ENCODE measurements at places on chromosomes 5 and 9.

DNA sequence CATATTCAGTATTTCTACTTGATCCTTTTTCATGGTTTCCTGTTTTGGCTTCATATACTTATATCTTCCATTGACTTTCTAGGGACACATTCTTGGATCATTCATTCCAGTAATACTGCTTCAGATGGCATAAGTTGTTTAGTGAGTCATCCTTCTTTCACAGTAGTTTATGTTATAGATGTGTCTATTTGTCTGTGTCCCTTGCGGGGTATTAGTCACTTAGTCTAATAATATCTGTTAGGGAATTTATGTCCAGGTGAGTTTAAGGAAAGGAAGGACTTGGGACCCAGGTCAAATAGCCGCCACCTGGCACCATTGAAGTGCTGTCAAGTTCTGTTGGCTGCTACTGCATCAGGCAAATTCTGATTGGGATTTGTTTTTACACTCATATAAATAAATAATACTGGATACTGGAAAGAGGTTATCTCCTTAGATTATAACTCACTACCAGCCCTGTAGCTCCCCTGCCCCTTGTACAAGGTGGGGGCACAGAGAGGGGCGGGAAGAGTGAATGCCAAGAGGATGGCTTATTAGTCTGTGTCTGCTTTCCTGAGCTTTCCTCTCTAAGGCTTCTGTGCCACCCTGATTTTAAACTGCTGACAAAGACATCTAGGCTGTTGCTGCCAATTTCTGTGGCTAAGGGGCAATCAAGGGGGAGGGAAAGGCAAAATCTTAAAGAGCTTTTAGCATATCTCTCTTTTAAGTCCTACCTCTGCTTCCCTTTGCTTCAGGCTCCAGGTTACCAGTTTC is 64.9 kb downstream of the CDC42SE2 start:
- DNase-seq: no peak

GRCh38 chr9:2242831-2243330 is 227.7 kb downstream of the SMARCA2 start:
- no peak for DNase-seq

DNA sequence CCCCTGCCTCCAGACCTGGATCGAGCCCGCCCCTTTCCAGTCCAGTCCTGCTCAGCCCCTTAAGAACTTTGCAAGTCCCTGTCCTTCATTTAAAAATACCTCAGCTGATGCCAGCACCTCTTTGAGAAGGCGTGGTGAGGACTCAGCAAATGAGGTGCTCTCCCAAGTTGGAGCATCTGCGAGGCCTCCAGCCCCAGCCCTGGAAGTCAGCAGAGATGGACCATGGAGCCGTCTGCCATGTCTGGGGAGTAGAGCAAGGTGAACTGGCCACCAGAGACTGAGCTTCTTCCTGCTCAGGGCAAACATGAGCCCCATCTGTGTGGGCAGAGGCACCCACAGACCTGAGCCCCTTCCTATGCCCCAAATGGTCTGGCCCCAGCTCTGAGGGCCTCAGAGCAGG is 71.5 kb downstream of the UBE2QL1 start:
- DNase-seq: no peak

GRCh38 chr5:137336565-137337120 is 162.5 kb downstream of the SPOCK1 start:
- DNase-seq: no peak

DNA sequence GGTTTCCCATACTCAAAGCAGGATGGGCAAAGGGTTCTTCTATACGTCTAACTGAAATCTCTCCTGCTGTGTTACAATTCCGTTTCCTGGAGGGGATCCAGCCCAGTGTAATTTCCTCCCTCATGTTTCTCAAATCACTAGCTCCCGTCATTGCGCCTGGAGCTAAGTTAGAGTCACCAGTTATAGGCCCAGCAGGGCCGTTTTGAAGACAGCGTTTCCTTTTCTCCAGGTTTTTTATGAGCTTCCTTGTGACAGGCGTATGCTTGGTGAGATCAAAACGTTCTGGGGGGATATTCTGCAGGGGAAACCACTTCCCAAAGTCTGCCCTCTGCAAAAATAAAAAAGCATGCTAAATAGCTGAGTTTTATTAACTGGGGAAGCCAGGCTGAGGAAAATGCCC is 53.0 kb upstream of the WWC1 start:
- DNase-seq: no peak

DNA sequence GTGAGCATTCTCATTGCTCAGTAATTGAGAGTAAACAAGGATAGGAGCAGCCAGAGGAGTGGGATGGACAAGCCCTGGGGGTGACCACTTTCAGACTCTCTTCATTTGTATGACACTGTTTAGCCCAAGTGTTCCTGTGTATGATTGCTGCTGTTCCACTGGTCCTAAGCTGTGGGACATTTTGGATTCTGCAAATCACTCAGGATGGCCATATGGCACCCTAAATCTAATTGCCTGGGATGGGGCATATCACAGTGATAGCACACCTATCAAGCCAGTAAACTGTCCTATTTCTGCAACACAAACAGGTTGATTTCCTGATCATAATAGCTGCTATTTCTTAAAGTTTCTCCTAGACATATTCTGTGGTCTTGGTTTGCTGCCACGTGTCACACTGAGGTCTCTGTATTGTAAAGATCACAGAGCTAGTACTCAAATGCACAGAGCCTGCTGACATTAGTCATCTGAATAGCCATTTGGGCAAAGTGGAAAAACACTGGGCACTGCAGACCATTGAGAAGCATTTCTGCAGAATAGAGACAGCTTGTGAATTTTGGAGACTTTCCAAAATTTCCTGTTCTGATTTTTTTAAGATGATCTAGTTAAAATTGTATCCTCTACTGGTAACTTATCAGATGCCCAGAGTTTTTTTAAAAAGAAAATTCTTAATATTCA is 320.2 kb downstream of the RFX3 start:
- DNase-seq: no peak

- no peak for DNase-seq
Observed at GRCh38 chr5:19927919-19928318, 60.1 kb downstream of the CDH18 start.

- DNase-seq: no peak
Observed at GRCh38 chr5:56962286-56962685, 10.4 kb upstream of the MIER3 start.

- DNase-seq: no peak
Observed at GRCh38 chr9:13013991-13014883, 239.4 kb downstream of the LURAP1L start.

DNA sequence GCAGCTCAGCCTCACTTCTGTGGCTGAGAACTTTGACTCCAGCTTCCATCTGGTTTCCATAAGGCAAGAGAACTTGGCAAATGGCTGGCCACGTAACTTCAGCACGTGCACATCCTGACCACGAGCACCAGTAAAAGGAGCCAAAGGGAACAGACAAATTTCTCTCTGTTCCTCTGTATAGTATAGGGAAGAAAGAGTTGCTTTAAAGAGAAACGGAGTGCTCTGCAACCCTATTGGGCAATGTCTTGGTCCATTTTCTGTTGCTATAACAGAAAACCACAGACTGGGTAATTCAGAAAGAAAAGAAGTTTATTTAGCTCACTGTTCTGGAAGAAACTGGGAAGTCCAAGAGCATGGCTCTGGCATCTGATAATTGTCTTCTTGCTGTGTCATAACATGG is 558.7 kb downstream of the ACTL7B start:
- no peak for DNase-seq

DNA sequence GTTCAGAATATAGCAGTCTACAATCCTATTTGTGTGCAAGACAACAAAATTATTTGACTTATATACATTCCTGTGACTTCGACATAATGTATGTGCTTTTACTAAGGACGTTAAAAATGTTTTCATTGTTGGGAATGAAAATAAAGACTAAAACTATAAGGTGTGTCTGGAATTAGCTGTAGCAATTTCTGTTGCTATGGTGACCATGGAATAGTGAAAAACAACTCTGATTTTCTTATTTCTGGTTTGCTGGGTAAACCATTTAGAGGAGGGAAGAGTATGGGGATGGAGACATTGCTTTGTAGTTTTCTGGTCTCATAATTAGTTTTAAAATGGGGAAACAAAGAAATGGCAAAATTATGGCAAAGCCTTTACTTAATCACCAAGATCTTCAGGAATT is 343.2 kb downstream of the SEMA5A start:
- no peak for DNase-seq

DNA sequence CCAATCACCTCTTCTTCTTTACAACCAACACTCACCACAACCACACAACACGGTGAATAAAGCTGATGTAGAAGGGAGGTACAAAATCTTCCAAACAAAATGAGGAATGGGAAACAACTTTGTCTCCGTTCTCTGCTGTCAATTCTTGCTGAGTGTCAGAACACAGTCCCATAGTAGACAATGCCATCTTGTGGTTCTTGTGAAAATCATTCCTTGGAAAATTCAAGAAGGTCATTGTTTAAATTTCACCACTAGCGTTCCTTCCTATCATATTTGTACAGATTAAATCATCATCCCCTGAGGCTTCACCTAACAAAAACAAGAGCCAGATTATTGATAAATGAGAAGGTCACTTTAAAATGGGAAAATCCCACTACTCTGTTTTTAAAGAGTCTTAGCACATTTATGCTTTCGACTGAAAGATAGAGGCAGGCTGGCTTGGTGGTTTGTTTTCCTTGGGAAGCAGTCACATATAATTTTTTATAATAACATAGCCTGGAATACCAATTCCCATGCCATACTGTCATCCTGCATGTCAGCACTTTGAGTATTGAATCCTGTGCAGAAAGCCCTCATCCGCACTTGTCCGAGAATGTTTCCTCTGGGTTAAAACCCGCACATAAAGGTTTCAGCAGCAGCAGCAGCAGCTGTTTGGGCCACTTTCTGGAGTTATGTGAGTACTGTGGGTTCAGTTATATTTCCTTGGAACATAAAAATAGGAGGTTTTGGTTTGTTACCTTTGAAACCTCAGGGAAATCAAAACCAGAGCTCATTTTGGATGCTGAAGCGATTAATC is 395.0 kb upstream of the SMARCA2 start:
- DNase-seq: no peak

DNA sequence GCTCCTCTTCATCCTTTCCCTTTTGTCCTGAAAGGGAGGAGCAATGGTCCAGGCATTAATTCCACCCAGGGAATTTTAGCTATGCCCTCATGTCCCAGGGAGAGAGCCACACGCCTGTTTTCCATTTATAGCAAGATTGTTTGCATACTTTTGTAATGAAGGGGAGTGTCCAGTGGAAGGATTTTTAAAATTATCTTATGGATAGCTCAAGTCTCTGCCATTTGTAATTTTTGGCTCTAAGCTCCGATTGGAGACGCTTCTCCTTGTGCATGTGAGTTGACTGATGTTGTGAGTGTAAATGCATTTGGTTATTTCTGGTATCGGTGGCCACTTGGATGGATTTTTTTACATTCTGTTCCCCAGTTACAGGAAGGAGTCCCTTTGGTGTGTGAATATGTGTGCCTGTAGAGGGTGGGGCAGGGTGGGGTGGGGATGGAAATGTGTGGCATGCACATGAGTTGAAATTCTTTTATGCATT is 7.2 kb upstream of the RPL26L1 start:
- peak; percentile 33 for DNase-seq

- no peak for DNase-seq
Observed at GRCh38 chr9:112971415-112971814, 40.6 kb downstream of the ZNF883 start.

DNA sequence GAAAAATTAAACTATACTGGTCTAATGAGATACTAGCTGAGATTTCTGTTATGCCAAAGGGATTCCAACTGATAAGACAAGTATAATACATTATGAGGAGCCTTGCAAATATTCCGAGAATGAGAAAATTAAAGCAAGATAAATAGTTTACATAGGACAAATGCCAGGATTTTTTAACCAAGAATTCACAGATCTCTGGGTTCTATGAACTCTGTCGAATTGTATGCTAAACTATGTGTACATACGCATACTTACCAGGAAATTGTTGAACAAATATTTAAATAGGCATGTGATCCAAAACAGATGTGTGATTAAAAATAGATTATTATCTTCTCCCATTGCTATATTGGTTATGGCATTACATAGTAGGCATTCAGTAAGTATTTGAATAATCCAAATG is 616.6 kb downstream of the GABRG2 start:
- DNase-seq: no peak

GRCh38 chr9:115442054-115442453 is 324.1 kb upstream of the TNC start:
- DNase-seq: no peak

DNA sequence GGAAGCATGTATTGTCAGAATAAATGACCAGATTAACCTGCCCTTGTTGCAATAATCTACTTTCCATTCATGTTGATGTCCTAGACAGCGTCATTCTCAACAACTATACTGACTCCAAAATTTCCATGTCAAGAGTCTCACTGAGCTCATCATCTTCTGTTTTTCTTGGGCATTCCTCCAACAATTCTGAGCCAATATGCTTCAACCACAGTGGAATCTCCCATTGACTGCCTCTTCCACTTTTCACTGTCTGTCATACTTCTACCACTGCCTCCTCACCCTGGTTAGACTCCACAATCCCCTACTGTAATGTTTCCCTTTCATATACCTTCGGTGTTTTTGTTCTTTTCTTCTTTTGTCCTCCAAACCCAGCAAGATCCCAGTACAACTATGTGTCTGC is 162.8 kb downstream of the TLE1 start:
- peak; percentile 30 for DNase-seq

DNA sequence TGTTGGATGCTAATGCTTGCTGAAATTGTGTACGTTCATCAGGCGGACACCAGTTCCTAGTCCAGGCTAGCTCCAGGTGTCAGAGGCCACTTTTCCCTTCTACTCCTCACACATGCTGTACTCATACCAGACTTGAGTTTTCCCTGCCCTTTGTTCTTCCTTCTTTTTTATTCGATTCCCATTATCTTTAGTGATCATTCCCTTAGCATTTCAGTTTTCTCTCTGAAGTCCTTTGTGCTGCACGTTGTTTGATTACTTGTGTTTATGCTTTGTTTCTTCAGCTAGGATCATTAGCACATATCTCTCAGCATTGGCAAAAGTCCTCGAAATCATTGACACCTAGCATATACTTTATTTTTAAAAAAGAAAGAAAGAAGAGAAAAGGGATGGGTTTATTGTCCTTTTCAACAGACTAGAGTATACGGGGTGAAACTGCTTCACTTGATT is 409 bp upstream of the COX7C start:
- DNase-seq: no peak

Measured in amniotic stem cell (primary cell).